Glutamatergic neuron (in vitro differentiated cells): ENCODE measurements at places on chromosomes 4 and X.

DNA sequence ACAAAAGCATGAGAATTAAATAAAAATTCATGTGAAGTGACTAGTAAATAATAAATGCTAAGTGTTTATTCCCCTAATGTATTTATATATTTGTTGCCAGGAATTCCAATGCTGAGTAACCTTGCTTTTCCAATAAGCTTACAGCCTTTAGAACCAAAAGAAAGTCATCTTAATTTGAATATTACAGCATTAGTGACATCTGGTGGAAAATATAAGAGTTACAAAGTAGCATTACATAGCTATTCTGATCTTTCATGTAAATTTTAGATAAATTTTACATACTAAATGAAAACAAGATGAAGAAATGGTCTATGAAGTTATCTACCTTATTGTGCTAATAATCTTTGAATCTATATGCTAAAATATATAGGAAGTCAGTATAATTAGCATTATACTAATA lies 10.4 kb downstream of the MAD2L1 start:
- no peak for DNase-seq

DNA sequence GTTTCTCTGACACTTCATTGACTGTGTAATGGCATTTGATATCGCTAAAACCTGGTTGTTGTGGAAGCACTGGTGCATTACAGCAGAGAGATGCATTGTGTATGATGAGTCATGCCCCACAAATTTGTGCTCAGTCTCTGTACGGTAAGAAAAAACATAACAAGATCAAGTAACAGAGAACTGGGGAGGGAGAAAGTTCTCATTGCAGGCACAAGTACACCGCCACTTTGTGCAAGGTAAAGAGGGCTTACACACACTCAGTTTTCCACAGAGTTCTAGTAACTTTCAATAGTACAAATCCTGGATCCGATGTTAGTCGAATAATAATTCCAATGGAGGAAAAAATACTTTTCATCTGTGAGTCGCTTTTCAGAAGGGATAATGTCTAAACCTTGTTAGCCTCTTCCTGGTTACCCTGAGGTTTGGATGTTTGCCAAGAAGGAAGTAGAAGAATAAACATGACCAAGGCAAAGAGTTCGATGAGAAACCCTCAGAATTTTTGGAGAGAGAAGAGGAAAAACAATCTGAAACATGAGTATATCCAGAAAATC lies 512.5 kb upstream of the SLIT2 start:
- DNase-seq: no peak

- no peak for DNase-seq
Measured at GRCh38 chrX:13689741-13690211, 848 bp downstream of the RAB9A start.

DNA sequence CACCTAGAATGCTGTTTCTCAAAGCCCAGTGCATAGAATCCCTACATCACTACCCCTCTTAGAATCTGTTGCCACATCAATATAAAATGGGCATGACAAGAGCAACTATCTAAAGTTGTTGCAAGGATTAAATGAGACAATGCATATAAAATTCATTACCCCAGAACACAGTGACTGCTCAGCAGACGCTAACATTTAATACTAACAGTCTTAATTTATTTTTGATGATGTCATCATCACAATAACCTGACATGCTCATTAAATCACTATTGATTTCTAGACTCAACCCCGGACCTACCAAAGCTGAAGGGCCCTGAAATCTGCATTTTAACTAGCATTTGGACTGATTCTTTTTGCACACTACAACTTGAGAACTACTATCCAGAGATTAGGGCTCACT lies 3.9 kb downstream of the ARSJ start:
- DNase-seq: no peak

DNA sequence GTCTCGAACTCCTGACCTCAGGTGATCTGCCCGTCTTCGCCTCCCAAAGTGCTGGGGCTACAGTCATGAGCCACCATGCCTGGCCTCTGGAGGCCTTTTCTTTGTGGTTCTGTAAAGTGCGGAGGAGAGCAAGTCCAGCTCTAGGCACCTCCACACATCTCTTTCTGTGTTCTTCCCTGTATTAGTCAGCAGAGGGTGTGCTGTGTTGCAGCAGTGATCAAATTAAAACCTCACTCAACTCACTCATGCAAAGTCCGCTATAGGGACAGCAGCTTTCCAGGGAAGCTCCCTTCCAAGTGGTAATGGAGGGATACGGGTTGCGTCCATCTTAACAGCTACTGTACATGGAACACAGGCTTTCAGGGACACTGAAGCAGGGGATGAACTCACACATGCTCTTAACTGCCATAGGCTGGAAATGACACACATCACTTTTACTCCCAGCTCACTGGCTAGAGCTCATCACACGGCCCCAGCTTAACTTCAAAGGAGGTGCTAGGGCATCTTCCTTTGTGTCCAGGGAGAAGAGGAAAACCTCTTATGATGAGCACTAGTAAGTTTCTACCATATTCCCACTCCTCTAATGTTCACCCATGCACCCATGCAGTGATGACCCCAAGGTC lies 36.0 kb upstream of the CCNG2 start:
- no peak for DNase-seq

DNA sequence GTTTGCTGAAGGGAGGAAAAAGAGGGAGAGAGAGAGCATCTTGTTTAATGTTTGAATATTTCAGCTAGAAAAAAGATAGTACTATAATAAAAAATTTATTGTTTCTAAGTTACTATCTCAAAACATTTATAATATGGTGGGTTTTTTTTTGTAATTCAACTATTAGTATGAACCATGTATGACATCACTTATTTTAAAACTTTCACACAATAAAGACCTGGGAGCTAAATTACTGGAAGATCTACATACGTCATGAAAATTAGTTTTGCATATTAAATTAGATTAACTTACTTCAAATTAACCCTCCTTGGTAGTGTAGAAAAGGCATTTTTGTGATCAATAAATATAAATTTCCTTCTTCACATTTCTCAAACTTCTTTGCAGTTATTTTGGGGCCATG lies 432.0 kb upstream of the SLIT2 start:
- DNase-seq: no peak
